ENCODE measurements at places on chromosomes 7 and 10.

GRCh38 chr10:49000437-49001398 lies 61.1 kb upstream of the LRRC18 start:
- no peak for DNase-seq

GRCh38 chr10:62433901-62434300 lies 59.7 kb downstream of the ZNF365 start:
- no peak for DNase-seq

DNA sequence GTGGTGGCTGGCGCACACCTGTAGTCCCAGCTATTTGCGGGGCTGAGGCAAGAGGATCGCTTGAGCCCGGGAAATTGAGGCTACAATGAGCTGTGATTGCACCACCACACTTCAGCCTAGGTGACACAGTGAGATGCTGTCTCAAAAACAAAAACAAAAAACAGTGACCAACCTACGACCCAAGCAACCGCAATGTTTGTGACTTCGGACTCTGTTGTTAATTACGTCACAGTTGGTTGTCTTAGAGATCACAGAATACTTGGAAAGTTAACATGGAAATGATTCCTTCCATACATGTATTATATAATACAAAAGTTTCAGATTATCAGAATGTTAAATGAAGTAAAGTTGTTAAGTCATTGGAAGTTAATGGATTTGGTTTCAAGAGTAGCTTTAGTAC lies 106.2 kb downstream of the REEP3 start:
- no peak for DNase-seq

- no peak for DNase-seq
Measured at GRCh38 chr7:45455662-45456061, 118.5 kb upstream of the ADCY1 start.

DNA sequence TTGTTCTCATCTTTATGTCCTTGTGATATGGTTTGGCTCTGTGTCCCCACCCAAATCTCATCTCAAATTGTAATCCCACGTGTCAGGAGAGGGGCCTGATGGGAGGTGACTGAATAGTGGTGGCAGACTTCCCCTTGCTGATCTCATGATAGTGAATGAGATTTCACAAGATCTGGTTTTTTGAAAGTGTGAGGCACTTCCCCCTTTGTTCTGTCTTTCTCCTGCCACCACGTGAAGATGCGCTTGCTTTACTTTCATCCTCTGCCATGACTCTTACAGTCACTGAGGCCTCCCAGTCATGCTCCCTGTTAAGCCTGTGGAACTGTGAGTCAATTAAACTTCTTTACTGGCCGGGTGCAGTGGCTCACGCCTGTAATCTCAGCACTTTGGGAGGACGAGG lies 161.0 kb downstream of the HERPUD2 start:
- DNase-seq = no peak

GRCh38 chr10:5948208-5948585 lies 29.1 kb downstream of the IL15RA start:
- no peak for DNase-seq

GRCh38 chr7:39430441-39430840 lies 135.8 kb upstream of the YAE1 start:
- no peak for DNase-seq

- no peak for DNase-seq
Measured at GRCh38 chr10:129847741-129848483, 116.2 kb downstream of the EBF3 start.

- peak; percentile 87 for DNase-seq
Measured at GRCh38 chr10:22714479-22715289, at the start of gene PIP4K2A. TSS of gene PIP4K2A (minus strand) at chr10:22714578. CDS start at chr10:22714326, 252 bp downstream.

DNA sequence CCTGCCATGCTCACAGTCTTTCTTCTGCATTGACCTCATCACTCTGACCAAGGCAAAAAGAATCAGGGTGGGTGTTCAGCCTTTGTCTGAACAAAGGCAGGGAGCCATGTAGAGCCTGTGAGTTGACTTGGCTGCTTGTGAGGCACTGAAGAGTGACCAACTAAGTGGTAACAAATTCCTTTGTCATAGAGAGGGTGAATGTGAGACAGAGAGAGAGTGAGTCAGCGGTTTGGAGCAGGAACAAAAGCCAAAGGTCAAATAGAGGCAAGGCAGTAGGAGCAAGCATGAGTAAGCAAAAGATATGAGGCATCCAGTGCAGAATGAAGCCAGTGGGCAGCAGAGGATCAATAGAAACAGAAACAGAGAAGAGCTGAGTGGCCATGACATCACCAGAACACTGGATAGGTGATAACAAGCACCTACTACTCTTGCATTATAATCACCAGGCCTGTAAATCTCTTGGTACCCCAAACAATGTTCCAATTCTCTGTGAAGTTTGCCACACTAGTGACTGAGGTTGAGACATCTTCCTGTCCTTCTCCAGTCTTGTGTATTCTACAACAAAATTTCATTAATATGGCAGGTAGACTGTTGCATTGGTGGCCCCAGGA lies 116.2 kb upstream of the LAMB4 start:
- no peak for DNase-seq

DNA sequence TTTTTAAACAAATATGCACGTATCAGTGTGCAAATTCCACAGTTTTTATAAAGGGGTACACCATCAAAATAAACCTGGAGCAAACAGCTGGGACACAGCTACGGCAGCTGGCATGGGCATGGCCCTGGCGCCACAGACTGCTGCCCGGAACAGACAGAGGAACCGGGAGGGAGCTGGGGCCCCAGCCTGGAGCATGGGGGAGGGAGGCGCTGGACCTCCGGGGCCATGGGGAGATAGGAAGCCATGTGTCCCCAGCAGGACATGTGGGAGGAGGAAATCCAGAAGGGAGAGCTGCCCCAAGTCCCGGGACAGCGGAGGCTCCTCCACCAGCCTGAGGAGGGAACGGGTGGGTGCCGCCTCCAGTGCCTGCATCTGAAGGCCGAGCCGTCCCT lies 180.1 kb downstream of the MAD1L1 start:
- DNase-seq = no peak

DNA sequence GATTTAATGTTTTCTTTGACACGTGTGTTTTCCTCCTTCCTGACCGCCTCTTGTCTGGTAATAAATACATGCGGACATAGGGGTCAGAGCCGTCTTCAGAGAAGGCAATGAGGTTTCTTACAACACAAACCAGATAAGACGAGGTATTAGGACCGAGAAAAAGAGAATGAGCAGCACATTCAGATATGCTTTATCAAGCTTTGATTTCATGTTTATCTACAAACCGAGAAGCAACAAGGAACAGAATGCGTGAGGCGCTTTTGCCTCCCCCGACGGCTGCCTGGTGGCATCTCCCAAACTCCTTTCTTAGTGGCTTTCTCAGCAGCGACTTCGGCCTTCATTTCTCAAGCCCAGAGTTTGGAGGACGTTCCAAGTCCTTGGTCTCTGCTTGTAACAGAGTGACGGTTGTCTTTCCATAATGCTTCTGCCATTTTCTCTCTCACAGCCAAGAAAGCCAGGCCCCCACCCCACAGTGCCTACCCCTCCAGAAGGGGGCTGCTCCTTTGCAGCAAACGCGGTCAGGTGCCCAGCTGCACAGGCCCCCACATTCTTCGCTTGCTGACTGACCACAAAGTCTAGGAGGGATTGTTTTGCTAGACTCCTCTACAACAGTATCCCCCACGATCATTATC lies 32.6 kb upstream of the NCAPG2 start:
- no peak for DNase-seq

DNA sequence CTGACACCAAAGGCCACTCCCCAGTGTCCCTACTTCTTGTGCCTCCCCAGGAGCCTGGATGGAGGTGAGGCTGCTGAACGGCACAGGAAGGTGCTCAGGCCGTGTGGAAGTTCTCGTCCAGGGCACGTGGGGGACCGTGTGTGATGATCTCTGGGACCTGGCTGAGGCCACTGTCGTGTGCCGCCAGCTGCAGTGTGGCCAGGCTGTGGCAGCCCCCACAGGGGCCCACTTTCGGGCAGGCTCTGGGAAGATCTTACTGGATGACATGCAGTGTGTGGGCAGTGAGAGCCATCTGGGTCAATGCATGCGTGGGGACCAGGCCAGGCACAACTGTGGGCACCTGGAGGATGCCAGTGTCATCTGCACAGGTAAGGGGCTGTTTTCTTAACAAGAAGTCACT lies 57.0 kb upstream of the C10orf120 start:
- DNase-seq = no peak
